ENCODE measurements at places on chromosomes 5 and 9.

DNA sequence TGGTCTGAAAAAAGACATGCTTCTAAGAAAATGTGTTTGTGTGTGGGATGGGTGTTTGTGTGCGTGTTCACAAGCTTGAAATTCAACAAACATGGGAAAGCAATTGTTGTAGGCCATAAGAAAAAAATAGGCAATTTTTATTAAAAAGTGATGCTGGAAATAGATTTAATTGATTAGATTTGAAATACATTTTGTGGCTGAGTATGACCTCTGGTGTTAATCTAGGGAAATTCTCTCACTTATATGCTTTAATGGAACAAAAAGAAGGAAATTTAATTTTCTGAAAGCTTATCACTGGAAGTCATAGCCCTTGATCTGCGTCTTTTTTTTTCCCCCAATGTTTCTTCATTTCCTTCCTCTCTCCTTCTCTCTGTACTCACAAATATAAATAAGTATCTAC lies 3.5 kb upstream of the KCNN2 start:
- DNase-seq, result no peak

- no peak for DNase-seq
Observed at GRCh38 chr9:89185980-89186379, 7.4 kb upstream of the SHC3 start.

DNA sequence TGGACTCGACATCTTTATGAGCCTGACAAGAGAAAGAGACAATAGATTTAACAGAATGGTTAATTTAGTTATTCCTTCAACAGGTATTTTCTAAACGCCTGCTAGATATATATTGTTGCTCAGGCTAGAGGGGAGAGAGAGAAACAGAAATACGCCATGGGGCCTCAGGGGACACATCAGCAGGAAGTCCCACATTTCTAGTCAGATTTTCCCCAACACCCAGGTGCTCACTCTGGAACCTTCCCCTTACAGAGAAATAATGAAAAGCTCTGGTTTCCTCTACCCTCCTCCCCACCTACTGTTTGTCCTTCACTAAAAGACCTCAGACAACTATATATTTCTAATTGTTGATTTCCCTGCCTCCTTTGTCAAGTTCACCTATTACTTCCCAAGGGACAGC lies 130.3 kb upstream of the TBC1D2 start:
- DNase-seq, result no peak

DNA sequence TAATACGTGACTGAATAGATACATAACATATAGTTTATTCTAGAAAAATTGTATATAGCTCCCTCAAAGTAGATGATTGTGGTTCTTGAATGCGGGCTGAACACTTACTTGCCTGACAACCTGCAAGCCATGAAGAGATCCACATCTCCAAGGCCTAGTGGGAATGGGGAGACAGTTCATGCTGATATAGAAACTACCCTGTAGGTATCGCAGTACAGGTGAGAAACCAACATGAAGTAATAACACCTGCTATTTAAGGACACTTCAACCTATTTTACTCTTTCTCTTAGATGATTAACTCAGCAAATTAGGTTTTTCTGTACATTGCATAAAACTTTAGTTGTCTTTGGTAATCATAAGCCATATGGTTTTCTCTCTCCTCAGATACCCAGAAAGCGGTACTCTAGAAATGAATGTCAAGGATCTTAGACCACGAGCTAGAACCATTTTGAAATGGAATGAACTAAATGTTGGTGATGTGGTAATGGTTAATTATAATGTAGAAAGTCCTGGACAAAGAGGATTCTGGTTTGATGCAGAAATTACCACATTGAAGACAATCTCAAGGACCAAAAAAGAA lies 47.3 kb downstream of the UHRF2 start:
- no peak for DNase-seq

DNA sequence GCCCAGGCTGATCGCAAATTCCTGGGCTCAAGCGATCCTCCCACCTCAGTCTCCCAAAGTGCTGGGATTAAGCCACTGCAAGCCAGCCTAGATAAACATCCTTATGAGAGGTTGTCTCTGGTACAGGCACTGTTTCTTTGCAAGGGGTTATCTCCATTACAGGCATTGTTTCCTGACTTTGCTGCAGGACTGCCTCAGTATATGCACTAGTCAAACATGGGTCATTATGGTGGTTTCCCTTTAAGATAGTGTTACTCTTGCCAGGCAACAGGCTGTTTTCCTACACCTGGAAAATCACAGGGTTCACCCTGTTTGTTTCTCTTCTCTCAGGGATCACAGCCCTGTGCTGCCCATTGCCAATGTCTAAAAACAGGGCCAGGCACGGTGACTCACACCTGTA lies 7.8 kb upstream of the CLTB start:
- no peak for DNase-seq

- DNase-seq, result peak; percentile 59
Observed at GRCh38 chr5:55159763-55160492, at the start of gene GPX8. GPX8 (plus strand) TSS chr5:55160171; CDS start chr5:55160193, 22 bp downstream.

DNA sequence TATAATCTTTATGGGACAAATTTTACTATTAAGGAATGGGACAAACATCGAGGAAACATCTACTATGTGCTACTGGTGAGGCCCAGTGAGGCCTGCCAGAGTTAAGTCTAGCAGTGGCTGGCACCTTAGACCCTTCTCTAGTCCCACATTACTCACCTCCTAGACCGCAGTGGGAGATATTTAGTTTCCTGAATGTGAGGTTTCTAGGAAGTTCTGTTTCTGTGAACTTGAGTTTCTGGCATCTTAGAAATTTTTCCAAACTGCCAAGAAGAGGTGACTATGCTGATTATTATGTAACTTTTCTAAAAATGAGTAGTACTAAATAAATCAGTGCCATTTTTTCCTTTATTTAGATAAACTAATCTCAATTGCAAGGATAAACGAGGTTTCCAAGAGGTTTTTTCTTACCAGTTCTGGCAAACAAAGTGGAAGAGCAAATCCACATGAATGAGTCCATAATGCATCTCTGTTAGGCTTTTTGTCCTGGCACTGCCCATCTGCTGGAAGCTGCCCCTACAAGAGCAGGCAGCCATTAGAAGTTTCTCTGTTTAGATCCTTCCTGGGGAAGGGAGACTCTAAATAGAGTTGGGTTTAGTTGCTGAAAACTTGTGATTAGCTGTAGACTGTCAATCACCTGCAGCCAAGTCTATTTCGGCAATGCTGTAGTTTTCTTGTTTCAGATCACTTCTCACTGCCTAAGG lies 348.7 kb downstream of the MAN2A1 start:
- DNase-seq, result no peak

DNA sequence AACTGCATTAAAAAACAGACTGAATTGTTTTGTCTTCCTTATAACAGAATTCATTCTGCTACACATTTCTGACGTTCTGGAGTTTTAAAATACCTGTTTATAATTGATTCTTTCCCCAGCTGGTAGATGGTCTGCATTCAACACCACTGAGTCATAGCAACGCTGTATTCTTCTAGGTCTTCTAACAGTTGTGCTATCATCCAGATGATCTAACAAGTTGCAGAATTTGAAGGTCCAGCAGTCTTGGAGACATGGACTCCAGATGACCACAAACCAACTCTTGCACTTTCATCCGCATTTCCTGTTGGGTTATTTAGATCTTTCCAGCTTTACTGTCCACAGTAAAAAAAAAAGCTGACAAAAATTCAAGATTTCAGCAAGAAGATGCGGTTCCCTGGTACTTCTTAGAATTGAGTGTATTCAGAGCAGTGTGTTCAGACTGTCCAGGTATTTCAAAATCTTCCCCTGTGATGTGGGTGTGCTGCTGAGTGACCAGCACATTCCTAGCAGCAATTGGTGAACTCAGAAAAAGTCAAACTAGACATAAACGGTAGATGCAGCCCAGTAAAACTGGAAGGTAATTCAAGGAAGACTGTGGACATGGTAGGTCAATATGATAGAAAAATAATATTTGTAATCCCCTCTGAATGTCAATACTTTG lies 50.2 kb downstream of the CSNK1A1 start:
- peak; percentile 92 for DNase-seq

- DNase-seq, result no peak
Observed at GRCh38 chr9:22206833-22207232, 197.7 kb upstream of the CDKN2B start.

DNA sequence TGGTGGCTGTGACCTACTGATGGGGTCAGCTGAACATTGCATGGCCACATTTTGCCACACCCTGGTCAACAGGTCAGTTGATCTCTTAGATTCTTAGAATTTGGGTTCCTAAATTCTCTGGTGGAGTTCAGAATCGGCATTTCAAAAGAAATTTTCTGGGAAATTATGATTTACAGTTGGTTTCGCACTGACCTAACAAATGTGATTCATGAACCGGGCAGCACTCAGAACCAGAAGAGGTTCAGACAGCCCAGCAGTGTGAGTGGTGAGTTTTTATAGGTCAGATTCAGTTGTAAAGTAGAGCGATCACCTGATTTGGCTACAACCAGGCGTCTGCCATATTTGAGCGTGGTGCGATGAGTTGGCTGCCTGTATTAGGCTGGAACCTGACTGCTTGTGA lies 163.7 kb upstream of the GAS1 start:
- no peak for DNase-seq
